H1 (cell line): ENCODE measurements at places on chromosomes 2 and 18.
A peak's percentile ranks its signal among the peaks of the same experiment; 100 is the strongest.

DNA sequence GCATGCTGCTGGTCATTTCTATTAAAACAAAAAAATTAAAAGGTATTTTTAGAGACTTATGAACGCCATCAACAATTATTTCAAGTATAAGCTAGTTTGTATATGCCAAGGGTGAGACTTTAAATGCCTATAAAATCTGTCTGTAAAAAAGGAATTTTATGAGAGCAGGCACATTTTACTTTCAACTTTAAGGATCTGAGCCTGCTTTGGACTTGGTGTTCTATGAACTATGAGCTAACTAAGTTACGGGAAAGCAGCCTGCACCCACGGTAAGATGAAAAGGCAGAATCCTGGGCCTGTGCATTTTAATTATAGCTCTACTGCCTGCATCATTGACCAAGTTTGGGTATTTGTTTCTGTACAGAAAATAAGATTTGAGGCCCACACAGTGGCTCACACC is 95.4 kb downstream of the PLEKHM3 start:
- no peak for DNase-seq

DNA sequence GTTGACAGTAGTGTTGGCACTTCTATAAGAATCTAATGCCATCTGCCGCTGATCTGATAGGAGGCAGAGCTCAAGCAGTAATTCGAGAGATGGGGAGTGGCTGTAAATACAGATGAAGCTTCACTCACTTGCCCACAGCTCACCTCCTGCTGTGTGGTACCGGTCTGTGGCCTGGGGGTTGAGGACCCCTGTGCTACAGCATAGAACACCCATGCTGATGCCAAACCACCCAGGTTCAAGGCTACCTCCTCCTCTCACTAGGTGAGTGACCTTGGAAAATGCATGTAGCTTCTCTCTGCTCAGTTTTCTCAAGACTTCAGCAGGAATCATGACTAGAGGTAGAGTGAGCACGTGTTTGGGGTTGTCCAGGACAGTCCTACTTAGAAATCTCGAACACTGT is 263.4 kb downstream of the SH3BP4 start:
- DNase-seq, result no peak

GRCh38 chr2:109433926-109434325 is 179.8 kb downstream of the SEPTIN10 start:
- no peak for DNase-seq

GRCh38 chr18:67586101-67586500 is 69.6 kb upstream of the DSEL start:
- DNase-seq, result no peak

GRCh38 chr2:201858281-201859184 is 52.2 kb downstream of the CDK15 start:
- DNase-seq, result peak; percentile 17

DNA sequence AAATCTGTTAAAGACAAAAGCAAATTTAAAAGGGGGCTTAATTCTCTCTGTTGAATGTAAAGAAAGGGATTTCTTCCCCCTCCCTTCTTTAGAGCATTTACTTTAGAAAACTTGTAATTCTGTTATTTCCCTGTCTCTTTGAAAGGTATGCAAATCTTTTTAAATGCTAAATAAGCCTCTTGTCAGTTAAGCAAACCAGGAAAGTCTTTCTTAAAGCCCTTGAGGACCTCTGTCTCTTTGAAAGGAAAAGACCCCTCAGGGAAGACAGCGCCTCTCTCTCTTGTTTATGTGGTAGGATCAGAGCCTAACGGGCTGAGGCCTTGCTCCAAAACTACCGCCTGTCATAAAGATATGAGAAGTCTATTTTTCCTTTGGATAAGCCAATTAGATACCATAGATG is 139.9 kb upstream of the CDH7 start:
- DNase-seq, result peak; percentile 33

GRCh38 chr2:163637871-163638270 is 97.9 kb downstream of the FIGN start:
- no peak for DNase-seq

DNA sequence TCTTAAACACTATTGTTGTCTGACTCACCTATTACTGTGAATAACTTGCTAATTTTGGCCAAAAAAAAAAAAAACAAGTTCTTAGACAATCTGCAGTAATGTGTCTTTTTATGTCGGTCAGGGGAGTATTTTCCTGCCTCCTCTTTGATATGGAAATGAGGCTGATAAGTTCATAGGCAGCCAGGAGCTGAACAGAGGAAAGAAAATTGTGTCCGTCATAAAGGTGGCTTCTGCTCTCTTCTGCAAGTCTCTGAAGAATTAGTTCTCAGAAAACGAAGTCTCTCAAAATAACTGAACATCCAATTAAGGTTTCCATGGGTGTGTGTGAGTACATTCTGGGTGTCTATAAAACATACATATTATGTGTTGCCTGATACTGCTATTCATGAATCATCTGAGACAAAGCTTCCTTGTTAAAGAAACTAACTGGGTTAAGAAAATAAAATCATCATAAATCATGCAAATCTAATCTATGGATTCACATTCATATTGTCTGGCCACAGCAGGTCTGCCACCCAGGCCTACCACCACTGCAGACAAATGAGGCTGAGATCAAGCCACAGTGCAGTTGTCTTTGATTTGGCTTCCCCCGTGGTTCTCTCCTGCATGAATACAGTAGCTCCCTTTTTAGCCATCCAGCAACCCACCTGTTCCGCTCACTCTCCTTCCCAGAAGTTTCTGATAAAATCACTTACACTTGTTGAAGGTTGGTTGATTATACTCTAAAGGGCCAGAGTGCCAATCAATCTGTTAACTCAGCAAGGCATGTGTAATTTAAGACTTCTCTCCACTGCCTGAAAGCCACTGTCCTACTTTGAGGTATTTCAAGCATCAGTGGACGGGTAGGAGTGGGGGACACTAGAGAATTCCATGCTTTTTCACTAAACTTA is 19.4 kb upstream of the SP5 start:
- no peak for DNase-seq

GRCh38 chr2:25567406-25567805 is 106.0 kb downstream of the DTNB start:
- no peak for DNase-seq

- no peak for DNase-seq
These were observed 97.8 kb downstream of the NCK2 start for GRCh38 chr2:105842555-105842954.

GRCh38 chr2:172698041-172698863 is 37.4 kb upstream of the RAPGEF4 start:
- DNase-seq, result no peak

DNA sequence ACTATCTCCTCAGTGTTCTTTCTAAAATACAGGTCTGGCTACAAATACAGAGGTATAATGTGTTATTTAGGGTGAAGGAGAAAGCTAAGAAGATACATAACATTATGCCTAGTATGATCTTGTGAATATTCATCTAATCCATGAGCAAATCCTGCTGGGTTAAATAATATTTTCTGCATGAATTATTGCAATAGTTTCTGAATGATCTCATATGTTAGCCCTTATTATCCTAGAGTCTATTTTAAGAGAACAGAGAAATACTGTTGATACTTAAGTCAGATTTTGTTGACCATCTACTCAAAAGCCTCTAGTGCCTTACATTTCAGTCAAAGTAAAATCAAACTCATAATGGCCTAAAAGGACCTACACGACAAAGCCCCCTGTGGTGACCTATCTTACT is 382.3 kb downstream of the FIGN start:
- DNase-seq, result no peak

DNA sequence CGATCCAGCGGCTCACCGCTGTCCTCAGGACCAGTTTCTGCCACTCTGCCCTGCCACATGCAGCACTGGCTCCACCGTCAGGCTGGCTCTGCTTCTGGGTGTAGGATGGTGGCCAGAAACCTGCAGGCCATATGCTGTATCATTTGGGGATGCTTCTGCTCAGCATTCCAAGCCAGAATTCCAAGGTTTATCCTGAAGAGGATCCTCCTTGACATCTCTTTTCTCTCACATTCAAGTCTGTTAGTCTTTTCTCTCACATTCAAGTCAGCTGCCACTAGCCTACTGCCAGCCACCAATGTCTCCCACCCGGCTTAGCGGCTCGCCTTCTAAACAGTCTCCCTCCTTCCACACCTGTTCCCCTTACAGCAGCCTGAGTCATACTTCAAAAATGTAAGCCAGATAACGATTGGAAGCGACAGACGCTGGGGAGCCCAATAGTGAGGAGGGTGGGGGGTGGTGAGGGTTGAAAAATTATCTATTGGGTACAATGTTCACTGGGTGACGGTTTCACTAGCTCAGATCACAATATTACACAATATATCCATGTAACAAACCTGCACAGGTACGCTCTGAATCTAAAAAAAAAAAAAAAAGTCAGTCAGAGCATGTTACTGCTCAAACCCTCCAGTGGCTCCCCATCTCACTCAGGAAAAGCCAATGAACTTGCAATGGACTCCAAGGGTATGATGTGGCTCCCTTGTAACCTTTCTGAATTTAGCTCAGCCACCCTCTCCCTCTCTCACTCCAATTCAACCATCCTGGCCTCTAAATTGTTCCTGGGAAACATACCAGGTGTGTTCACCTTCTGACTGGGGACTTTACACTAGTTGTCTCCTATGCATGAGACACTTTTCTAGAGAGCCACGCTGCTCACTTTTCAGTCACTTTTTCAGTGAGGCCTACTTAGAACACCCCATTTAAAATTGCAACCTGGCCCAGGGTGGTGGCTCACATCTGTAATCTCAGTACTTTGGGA is 38.8 kb upstream of the SP3 start:
- no peak for DNase-seq

DNA sequence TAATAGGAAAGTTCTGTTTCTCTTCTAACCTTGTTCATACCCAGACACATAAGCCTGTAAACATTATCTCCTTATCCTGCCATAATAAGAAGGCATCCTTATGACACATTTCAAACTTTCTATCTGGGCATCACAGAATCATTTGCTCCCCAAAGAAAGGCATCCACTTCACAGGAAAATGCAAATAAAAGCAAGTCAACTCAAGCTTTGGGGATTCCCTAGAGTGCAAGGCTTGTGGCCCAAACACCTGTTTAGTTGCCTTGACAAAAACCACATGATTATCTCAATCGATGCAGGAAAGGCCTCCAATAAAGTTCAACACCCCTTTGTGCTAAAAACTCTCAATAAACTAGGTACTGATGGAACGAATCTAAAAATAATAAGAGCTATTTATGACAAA is 195.7 kb upstream of the GALNT5 start:
- DNase-seq, result no peak

DNA sequence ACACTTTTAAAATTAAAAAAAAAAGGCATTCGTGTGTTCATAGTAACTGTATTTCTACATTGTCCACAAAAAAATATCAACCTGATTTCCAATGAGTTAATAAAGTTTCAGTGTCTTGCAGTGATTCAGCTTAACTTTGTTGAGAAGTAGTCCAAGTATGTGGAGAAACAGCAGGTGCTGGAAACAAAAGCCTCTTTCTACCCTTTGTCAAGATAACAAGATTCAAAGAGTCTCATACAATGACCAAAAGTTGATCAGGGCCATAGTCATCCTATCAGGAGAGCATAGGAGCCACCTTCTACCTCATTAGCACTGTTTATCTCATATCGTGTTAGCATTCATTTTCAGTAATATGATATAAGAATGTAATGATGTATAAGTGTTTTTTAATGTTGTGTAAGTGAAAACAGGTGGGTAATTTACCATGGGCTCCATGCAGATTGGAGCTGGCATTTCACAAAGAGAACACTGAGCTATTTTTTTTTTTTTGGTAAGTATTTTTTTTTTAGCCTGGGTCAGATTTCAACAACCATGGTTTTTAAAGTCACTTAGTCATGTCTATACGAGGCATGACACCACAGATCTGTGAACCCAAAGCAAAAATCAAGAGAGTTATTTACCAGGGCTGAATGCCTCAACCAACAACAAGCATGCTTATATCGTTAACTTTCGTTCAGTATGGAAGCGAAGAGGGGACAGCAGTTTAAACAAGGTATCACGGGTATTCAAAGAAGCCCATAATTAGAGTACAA is 165.0 kb upstream of the ZNF521 start:
- no peak for DNase-seq

- DNase-seq, result no peak
These were observed 105.3 kb downstream of the ARL4C start for GRCh38 chr2:234391625-234392024.

GRCh38 chr2:40289771-40290404 is 162.0 kb downstream of the SLC8A1 start:
- no peak for DNase-seq

GRCh38 chr2:205119136-205119535 is 563.2 kb upstream of the NRP2 start:
- no peak for DNase-seq

DNA sequence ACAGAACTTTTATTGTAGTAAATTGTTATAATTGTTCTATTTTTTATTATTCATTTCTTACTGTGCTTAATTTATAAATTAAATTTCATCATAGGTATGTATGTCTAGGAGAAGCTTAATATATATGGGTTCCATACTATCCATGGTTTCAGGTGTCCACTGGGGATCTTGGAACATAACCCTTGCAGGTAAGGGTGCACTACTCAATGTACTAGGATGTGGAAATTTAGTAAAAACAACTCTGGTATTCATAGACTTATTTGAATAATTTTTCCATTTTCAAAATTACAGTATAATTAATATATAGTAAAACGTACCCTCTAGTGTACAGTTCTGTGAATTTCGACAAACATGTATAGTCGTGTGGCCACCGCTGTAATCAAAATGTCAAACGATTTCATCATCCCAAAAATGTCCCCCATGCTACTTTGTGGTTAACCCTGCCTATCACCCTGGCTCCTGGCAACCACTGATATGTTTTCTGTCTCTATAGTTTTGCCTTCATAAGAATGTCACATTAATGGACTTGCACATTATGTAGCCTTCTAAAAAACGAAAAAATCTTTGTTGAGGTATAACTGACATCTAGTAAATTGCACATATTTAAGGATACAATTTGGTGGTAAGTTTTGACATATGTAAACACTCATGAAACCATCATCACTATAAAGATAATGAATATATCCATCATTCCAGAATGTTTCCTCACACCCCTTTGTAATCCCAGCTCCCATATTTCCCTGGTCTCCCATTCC is 45.7 kb downstream of the ARL5A start:
- no peak for DNase-seq

DNA sequence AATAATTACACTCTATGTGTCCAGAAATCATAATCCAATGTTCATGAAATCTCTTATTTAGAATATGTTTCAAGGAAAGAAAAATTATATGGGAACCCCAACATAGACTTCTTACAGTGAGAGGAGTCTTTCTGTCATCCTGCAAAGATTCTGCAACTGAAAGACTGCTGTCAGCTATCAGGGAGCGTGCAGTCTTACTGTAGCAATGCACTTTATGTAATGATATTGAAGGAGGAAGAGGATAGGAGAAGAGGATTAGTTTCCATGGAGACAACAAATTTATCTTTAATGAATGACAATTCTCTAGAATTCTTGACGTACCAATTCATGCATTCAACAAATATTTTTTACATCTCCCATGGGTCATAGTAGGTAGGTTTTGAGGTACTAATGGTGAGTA is 61.3 kb upstream of the MYT1L start:
- DNase-seq, result no peak

DNA sequence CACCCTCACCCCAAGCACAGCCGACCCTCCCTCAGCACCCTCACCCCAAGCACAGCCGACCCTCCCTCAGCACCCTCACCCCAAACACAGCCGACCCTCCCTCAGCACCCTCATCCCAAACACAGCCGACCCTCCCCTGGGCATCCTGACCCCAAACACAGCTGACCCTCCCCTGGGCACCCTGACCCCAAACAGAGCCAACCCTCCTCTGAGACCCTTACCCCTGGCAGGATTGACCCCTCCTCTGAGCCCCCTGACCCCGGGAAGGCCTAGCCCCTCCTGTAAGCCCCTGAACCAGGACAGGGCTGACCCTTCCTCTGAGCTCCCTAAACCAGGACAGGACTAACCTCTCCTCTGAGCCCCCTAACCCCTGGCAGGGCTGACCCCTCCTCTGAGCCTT is 84.4 kb upstream of the RAB6C start:
- no peak for DNase-seq
